ENCODE measurements at places on chromosomes 5 and 9.
A peak's percentile ranks its signal among the peaks of the same experiment; 100 is the strongest.

DNA sequence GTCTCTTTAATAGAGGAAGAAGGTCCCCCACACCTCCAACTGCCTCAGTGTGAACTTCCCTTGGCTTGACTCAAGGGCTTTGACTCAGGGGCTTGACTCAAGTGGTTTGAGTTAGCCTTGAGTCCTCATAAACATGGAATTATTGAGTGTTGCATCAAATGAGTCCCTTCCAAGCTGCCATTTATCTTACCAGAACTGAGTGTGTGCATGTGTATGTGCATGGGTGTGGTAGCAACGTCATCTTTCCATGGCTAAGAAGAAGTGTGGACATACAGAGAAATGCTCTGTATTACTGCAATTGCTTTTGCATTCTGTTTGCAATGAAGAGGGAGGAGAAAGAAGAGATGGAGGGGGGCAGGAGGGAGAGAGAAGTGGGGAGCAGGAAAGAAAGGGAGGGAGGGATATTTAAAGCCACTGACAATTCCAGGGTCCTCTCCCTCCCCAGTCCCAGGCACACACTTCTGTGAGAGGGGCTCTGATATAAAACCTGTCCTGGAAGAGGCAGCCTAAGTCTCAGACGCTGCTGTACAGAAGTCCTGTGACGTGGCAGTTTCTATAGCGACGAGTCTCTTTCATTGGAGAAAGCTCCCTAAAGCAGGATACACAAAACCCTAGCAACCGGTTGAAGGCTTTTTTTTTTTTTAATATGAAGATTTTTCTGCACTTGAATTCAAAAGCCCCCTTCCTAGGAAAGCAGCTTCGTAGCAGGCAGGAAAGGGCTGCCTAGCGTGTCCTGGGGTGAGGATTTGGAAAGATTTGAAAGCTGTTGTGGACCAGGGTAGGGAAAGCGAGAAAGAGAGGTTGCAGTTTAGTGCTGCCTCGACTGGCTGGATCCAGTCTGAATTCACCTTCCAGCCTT is 93.3 kb upstream of the MAP1B start:
- H3K4me3 ChIP-seq = no peak overlapping the region
- H3K27me3 ChIP-seq = peaks cover 6% of the 10 kb centered on the region
- H3K27ac ChIP-seq = no peak overlapping the region
- peak; percentile 29 for DNase-seq
- no peaks in the 10 kb centered on the region for H3K36me3 ChIP-seq

GRCh38 chr5:157563373-157563928 is 12.1 kb downstream of the ADAM19 start:
- no peak overlapping the region for H3K4me3 ChIP-seq
- peaks cover 2% of the 10 kb centered on the region for H3K36me3 ChIP-seq
- H3K27ac ChIP-seq = no peak overlapping the region
- no peaks in the 10 kb centered on the region for H3K4me1 ChIP-seq

DNA sequence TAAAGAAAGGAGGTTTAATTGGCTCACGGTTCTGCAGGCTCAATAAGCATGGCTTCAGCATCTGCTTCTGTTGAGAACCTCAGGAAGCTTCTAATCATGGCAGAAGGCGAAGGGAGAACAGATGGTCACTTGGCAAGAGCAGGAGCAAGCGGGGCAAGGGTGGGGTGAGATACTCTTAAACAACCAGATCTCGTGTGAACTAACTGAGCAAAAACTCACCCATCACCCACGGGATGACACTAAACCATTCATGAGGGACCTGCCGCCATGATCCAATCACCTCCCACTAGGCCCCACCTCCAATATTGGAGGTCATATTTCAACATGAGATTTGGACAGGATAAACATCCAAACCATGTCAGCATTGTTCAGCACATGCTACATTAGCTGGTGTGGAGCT is 89.1 kb upstream of the HAND1 start:
- peaks cover 3% of the 10 kb centered on the region for H3K27me3 ChIP-seq
- no peak overlapping the region for H3K27ac ChIP-seq
- H3K4me1 ChIP-seq = no peaks in the 10 kb centered on the region
- no peak overlapping the region for H3K4me3 ChIP-seq
- H3K36me3 ChIP-seq = no peaks in the 10 kb centered on the region

- H3K4me3 ChIP-seq = no peak overlapping the region
- H3K27me3 ChIP-seq = no peaks in the 10 kb centered on the region
- no peak overlapping the region for H3K27ac ChIP-seq
- no peak for DNase-seq
Measured at GRCh38 chr5:139457653-139458306, 4.8 kb downstream of the ECSCR start.

DNA sequence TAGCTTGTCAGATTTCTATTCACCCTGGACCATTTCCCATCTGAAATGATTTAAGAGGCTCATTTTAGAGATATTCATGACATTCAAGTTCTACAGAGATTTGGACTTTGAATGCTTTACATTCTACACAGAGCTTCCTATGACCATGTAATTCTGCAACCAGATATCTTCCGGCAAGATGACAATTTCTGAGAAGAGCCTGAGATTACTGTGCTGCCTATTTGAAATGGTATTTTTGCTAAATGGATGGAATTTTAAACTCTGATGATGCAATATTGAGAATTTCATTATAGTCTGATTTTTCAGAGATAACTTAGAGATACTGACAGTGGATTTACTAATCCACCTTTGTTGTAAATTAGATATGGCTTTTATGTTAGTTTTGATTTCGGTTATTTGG is 16.0 kb upstream of the ACOT12 start:
- no peak overlapping the region for H3K4me3 ChIP-seq
- no peaks in the 10 kb centered on the region for H3K36me3 ChIP-seq
- no peak for DNase-seq
- H3K27ac ChIP-seq = no peak overlapping the region
